Kidney (tissue), 22 donors: ENCODE measurements at places on chromosomes 6 and 20. TPM values are rescaled to one million over a fixed set of nuclear protein-coding genes. Genes with fewer than 3 reads are reported as not detected.

The VWA7 gene
- total RNA-seq: 32.5 TPM

The DEK gene
- 67.2 TPM for total RNA-seq

The ULBP2 gene
- 1.3 TPM for total RNA-seq

The EYS gene
- total RNA-seq: not detected

The BMP7 gene
- total RNA-seq: 1.6 TPM

The ADGRB3 gene
- total RNA-seq: 2.2 TPM

The PI3 gene
- 8.7 TPM for total RNA-seq

The ATAT1 gene
- 10.4 TPM for total RNA-seq

- peak overlapping the region; percentile 93 for H3K4me3 ChIP-seq
- H3K36me3 ChIP-seq: no peaks in the 10 kb centered on the region
- no peaks in the 10 kb centered on the region for H3K4me1 ChIP-seq
- no peak for DNase-seq
- peak overlapping the region; percentile 26 for H3K27ac ChIP-seq
These were observed 23.7 kb downstream of the ZNF311 start for GRCh38 chr6:28981431-28981832.

DNA sequence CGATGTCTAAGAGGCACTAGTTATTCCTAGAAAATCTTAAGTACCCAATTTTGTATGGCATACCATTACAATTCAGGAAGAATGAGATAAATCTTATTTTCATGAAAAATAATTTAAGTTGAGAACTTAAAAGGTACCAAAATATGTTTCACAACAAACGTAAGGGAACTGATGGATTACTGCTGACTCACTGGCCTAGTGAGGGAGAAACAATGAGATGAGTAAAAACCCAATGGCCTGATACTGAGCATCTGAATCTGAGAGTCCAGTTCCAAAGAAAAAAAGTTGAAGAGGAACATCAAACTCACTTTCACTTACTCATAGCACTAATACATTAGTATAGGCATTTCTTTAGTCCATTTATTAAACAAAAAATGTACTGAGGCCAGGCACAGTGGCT is 56.0 kb downstream of the MDN1 start:
- H3K4me3 ChIP-seq: no peak overlapping the region
- H3K36me3 ChIP-seq: peaks cover 12% of the 10 kb centered on the region
- H3K27ac ChIP-seq: no peak overlapping the region
- DNase-seq: no peak
- H3K27me3 ChIP-seq: no peaks in the 10 kb centered on the region

DNA sequence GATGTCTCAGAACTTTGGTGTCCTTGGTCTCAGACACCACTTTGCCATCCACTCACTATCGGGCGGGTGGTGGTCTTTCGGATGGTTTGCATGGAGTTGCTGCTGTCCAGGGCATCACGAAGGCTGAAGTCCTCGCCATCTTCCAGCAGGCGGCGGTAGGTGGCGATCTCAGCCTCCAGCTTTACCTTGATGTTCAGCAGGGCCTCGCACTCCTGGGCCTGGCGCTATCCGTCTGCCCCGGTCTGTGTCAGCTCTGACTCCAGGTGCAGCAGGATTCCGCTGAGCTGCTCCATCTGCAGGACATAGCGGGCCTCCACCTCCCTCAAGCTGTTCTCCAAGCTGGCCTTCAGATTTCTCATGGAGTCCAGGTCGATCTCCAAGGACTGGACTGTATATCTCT is 36.0 kb downstream of the ZNF311 start:
- H3K4me3 ChIP-seq: no peak overlapping the region
- H3K36me3 ChIP-seq: no peaks in the 10 kb centered on the region
- DNase-seq: no peak

DNA sequence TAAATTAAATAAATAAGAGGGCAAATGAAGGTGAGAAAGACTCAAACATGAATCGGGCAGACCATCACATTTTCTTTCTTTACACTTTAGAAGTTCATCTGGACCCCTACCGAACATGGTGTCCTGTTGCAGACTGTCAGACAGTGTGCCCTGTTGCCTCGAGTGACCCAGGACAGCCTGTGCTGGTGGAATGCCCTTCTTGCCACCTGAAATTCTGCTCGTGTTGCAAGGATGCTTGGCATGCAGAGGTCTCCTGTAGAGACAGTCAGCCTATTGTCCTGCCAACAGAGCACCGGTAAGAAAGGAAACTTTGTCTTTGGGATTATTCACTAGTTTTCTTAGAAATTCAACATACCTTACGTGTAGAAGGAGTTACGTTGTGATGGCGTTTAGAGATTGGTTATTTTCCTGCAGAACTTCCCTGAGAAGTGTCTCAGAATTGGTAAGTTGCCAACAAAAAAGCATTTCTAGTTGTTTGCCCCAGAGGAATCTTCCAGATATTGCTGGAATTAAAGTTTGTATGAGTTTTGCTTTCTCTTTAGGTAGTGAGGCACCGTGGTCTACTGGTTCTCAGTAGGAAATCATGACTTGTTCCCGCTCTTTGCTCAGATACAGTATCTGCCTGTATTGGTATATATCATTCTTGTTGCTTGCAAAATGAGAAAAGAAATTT is 70.1 kb downstream of the RNF144B start:
- no peaks in the 10 kb centered on the region for H3K36me3 ChIP-seq
- H3K4me3 ChIP-seq: no peak overlapping the region
- H3K27me3 ChIP-seq: no peaks in the 10 kb centered on the region
- H3K4me1 ChIP-seq: peaks cover 3% of the 10 kb centered on the region
- H3K27ac ChIP-seq: peak overlapping the region; percentile 38

GRCh38 chr6:20024316-20024673 is 187.1 kb downstream of the ID4 start:
- no peak for DNase-seq
- no peak overlapping the region for H3K27ac ChIP-seq
- H3K27me3 ChIP-seq: no peaks in the 10 kb centered on the region

DNA sequence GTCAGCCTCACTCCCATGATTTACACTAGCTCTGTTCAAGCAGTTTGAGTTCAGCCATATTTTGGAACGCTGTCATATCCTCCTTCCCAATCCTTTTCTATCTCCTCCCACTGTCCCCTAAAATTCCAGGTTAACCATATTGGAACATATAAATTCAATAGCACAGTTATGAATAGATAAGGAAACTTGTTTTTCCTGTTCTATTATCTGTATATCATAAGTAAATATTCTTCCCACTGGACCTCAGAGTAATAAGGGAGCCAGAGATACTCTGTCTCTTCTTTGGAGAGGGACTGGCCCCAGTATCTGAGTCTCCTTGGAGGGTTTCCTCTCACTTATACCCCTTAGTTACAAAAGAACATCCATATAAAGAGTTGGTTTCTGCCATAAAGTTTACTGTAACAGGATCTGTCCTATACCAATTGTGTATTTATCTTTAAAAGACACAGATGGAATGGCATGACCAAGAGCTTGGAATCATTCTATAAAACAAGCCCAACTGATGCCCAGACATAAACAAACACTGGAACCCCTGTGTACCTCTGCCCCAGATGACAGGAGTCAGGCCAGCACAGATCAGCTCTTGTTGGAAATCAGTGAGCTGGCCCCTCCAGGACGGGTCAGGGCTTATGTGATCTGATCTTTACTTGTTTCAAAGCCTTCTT is 67.1 kb downstream of the EPB41L2 start:
- H3K27me3 ChIP-seq: no peaks in the 10 kb centered on the region
- no peak overlapping the region for H3K27ac ChIP-seq
- H3K36me3 ChIP-seq: no peaks in the 10 kb centered on the region
- H3K4me1 ChIP-seq: no peaks in the 10 kb centered on the region
- no peak for DNase-seq
- no peak overlapping the region for H3K4me3 ChIP-seq

- no peak for DNase-seq
- H3K27ac ChIP-seq: no peak overlapping the region
- H3K4me3 ChIP-seq: no peak overlapping the region
- H3K27me3 ChIP-seq: no peaks in the 10 kb centered on the region
- peaks cover 13% of the 10 kb centered on the region for H3K4me1 ChIP-seq
These were observed 8.9 kb upstream of the FBXO9 start for GRCh38 chr6:53056273-53056672.

- H3K27me3 ChIP-seq: no peaks in the 10 kb centered on the region
- H3K4me1 ChIP-seq: no peaks in the 10 kb centered on the region
- no peak overlapping the region for H3K4me3 ChIP-seq
- H3K27ac ChIP-seq: no peak overlapping the region
- H3K36me3 ChIP-seq: no peaks in the 10 kb centered on the region
- no peak for DNase-seq
These were observed 75.9 kb downstream of the PHACTR3 start for GRCh38 chr20:59680148-59680650.

- H3K4me3 ChIP-seq: no peak overlapping the region
- no peak overlapping the region for H3K27ac ChIP-seq
- no peaks in the 10 kb centered on the region for H3K4me1 ChIP-seq
- H3K27me3 ChIP-seq: no peaks in the 10 kb centered on the region
- H3K36me3 ChIP-seq: no peaks in the 10 kb centered on the region
These were observed 41.7 kb upstream of the AIG1 start for GRCh38 chr6:143018955-143019354.

GRCh38 chr6:255751-256083 is 36.6 kb upstream of the DUSP22 start:
- no peak for DNase-seq
- no peaks in the 10 kb centered on the region for H3K4me1 ChIP-seq
- no peaks in the 10 kb centered on the region for H3K27me3 ChIP-seq
- no peak overlapping the region for H3K4me3 ChIP-seq
- no peak overlapping the region for H3K27ac ChIP-seq

GRCh38 chr6:2480267-2480966 is 235.0 kb upstream of the GMDS start:
- no peaks in the 10 kb centered on the region for H3K4me1 ChIP-seq
- DNase-seq: no peak
- no peaks in the 10 kb centered on the region for H3K36me3 ChIP-seq
- H3K27ac ChIP-seq: no peak overlapping the region
- H3K4me3 ChIP-seq: no peak overlapping the region
- no peaks in the 10 kb centered on the region for H3K27me3 ChIP-seq

DNA sequence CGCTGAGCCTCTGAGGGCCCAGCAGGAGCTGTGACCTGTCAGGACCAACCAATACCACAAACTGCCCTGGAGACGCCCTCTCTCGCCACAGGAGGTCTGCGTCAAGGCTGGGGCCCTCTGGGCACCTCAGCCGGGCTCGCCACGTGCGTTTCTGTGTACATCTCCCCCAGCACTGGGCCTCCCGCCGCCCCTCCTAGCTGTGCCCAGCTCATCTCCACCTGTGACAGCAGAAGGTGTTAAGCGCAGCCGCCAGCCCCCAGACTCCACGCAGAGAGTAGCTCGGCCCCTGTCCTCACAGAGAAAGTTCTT is 91.4 kb downstream of the TAF4 start:
- no peaks in the 10 kb centered on the region for H3K27me3 ChIP-seq
- peaks cover 4% of the 10 kb centered on the region for H3K36me3 ChIP-seq
- no peak overlapping the region for H3K4me3 ChIP-seq
- H3K27ac ChIP-seq: no peak overlapping the region

DNA sequence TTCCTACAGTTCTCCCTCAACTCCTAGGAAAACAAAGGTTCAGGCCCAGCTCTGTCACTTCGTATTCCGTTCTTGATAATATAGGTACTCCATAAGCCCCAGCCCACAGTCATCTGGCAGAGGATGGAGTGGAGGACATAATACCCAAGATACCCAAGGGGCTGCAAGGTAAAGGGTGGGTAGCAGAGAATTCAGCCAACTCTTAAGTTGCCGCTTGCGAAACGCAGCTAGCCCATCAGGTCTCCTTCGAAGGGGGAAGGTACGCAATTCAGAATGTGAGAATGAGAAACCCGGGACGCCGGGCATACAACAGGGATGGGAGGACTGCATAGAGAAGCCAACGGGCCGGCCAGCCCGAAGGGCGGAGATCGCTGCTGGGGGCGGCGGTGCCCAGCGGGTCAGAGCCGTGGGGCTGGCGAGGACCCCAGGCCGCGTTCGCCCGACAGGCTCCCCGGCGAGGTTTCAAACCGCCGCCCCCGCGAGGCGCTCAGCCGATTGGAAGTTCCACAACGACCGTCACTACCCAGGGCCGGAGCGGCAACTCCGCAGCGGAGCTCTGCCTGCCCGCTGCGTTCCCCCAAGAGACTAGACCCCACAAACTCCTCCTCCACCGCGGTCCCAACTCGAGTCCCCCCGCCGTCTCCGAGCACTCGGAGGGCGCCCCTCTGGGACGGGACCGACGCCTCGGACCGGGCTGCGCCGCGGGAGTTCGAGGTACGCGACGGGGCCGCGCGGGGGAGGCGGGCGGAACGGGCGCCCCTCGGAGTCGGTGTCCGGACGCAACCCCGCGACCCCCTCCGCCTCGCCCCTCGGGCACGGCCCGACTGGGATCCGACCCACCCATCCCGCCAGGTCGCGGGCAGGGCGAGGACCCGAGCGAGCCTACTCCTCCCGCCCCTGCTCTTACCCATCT is 911 bp downstream of the CDK19 start:
- no peaks in the 10 kb centered on the region for H3K27me3 ChIP-seq
- peaks cover 4% of the 10 kb centered on the region for H3K4me1 ChIP-seq
- H3K36me3 ChIP-seq: no peaks in the 10 kb centered on the region
- peak overlapping the region; percentile 98 for H3K4me3 ChIP-seq
- DNase-seq: peak; percentile 77
- peak overlapping the region; percentile 99 for H3K27ac ChIP-seq

DNA sequence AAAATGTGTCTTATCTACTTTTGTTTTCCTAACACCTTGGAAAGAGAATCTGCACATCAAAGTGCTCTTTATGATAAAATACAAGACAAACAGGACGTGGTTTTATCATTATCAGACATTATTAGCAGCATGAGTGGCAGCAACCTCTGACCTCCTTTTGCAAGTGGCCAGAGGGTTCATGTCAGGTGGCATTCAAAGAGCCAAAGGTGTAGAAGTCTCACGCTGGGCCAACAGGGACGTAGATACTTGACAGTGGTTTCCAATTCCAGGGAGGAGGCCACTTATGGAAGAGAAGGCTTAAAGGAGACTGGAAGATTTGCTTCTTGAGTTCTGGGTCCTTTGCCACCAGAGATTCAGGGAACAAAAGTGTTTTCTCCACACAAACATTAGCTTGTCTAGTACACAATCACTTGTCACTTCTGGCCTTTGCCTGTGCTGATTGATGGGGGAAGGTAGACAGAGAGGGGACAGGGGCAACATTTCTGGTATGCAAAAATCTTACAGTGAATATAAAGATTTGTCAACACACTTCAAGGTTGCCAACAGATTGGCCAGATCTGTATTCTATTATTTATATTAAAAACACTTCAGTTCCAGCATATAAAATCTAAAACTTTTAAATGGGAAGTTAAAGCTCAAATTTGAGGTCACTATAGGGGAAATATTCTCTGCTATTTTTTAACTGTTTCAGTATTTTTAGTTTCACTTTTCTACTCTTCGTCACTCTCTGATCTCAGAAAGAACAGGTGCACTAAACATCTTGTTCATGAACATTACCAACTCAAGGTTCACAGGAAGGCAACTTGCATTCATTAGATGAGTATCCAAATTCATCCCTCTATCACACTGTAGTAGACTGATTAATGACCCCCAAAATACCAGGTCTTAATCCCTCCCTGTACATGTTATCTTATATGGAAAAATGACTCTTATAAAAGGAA is 52.1 kb upstream of the FBXO30 start:
- H3K27ac ChIP-seq: no peak overlapping the region
- no peak overlapping the region for H3K4me3 ChIP-seq
- DNase-seq: no peak
- H3K36me3 ChIP-seq: no peaks in the 10 kb centered on the region
- H3K4me1 ChIP-seq: no peaks in the 10 kb centered on the region

GRCh38 chr6:82980086-82980485 is 85.6 kb downstream of the UBE3D start:
- no peak overlapping the region for H3K4me3 ChIP-seq
